Tibial artery (tissue), 4 donors: ENCODE measurements at places on chromosomes 3 and 15.

- H3K27ac ChIP-seq: no peak overlapping the region
- DNase-seq: peak; percentile 89
- no peak overlapping the region for H3K4me3 ChIP-seq
- H3K27me3 ChIP-seq: no peaks in the 10 kb centered on the region
- no peaks in the 10 kb centered on the region for H3K36me3 ChIP-seq
Observed at GRCh38 chr15:40044717-40045571, 6.0 kb upstream of the SRP14 start.

- H3K4me1 ChIP-seq: peaks cover 14% of the 10 kb centered on the region
- H3K4me3 ChIP-seq: no peak overlapping the region
- H3K27ac ChIP-seq: no peak overlapping the region
- no peaks in the 10 kb centered on the region for H3K27me3 ChIP-seq
- DNase-seq: no peak
Observed at GRCh38 chr3:42736081-42736480, 33.5 kb upstream of the HHATL start.

DNA sequence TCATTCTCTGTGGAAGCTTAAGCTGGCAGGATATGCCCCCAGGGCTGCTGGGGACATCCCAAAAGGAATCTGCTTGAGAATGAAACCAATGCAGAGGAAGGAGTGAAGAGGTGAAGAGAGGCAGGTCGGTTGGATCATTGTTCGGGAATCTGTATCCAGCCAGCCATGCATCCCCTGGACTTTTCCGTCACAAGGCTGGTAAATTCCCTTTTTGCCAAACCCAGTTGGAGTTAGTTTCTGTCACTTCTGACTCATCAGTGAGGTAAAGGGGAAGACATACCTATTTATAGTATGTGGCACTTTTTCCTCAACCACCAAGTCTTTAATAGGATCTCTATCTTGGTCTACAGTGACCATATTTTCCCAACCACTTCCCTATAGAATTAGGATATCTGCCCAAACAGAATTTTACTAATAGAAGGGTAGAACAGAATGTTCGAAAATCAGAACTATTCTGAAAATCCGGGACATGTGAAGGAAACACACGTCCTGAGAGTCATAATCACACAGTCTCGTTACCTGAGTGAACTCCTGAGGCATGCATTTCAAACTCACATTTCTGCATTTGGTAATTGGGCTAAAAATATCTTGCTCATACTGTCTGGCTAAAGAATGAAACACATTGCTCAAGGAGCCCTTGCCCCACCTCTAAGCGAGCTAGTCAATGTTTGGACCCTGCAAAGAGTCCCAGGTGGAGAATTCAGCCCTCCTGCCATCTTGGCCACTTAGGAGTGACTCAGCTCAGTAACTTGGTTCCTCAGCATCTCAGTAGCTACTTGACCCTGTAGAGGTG is 289.7 kb upstream of the ADAMTS9 start:
- no peaks in the 10 kb centered on the region for H3K27me3 ChIP-seq
- no peak for DNase-seq
- H3K36me3 ChIP-seq: peaks cover 7% of the 10 kb centered on the region
- H3K4me3 ChIP-seq: no peak overlapping the region

DNA sequence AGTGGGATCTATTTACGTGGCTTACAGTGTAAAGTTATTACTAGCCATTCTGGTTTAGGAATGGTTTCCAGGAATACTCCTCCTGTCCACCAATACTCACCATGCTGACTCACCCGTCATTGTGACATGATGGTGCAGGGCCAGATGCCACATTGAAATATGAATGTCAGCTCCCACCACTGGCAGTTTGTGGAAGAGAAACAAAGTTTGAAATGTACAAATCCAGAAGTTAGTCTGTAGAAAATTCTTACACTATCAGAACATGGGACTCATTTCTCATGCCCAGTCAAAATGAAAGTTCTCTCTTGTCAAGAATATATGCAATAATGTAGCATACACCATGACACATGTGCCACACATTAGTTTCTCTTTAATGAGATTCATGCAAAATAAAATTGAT is 14.4 kb upstream of the TSPAN3 start:
- no peaks in the 10 kb centered on the region for H3K4me1 ChIP-seq

DNA sequence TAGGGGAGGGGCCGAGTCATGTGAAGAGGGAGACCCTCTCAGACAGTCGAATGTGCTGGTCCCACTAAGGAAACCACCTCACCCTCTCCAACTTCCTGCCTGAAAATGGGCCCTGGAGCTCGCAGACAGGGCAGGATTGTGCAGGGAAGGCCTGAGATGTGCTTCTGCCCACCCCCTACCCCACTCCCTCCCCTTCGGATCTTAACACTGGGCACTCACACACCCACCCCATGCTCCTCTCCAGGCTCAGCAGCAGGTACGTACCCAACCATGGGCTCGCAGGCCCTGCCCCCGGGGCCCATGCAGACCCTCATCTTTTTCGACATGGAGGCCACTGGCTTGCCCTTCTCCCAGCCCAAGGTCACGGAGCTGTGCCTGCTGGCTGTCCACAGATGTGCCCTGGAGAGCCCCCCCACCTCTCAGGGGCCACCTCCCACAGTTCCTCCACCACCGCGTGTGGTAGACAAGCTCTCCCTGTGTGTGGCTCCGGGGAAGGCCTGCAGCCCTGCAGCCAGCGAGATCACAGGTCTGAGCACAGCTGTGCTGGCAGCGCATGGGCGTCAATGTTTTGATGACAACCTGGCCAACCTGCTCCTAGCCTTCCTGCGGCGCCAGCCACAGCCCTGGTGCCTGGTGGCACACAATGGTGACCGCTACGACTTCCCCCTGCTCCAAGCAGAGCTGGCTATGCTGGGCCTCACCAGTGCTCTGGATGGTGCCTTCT is 20.0 kb downstream of the ATRIP start:
- peaks cover 60% of the 10 kb centered on the region for H3K4me1 ChIP-seq
- H3K36me3 ChIP-seq: peaks cover 39% of the 10 kb centered on the region
- no peak for DNase-seq
- H3K4me3 ChIP-seq: peak overlapping the region; percentile 64
- peak overlapping the region; percentile 93 for H3K27ac ChIP-seq
- no peaks in the 10 kb centered on the region for H3K27me3 ChIP-seq

- no peaks in the 10 kb centered on the region for H3K36me3 ChIP-seq
- H3K27ac ChIP-seq: peak overlapping the region; percentile 55
- no peaks in the 10 kb centered on the region for H3K27me3 ChIP-seq
- peaks cover 13% of the 10 kb centered on the region for H3K4me1 ChIP-seq
- DNase-seq: peak; percentile 86
- peak overlapping the region; percentile 67 for H3K4me3 ChIP-seq
Observed at GRCh38 chr3:57078344-57078634, 17.8 kb downstream of the SPATA12 start.

- no peaks in the 10 kb centered on the region for H3K27me3 ChIP-seq
- DNase-seq: no peak
- no peak overlapping the region for H3K27ac ChIP-seq
Observed at GRCh38 chr15:49323207-49323606, 99.8 kb upstream of the FGF7 start.

DNA sequence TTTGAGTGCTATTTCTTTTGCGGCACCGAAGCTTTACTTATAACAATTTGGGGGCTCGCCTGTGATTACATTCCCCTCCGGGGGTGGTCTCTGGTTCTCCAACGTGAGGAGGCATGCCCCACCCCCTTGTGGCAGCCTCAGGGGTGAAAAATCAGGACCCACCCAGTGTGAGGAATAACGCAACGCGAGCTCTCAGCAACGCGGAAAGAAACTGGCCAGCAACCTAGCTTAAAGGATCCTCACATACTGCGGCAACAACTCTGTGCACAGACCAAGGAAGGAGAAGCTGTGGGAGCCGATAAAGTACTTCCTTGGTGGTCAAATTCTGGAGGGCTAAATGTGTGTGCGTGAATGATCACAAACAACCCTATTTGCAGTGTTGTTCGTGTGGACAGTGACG is 5.8 kb downstream of the IQCF1 start:
- no peak for DNase-seq
- no peaks in the 10 kb centered on the region for H3K27me3 ChIP-seq
- no peak overlapping the region for H3K27ac ChIP-seq

DNA sequence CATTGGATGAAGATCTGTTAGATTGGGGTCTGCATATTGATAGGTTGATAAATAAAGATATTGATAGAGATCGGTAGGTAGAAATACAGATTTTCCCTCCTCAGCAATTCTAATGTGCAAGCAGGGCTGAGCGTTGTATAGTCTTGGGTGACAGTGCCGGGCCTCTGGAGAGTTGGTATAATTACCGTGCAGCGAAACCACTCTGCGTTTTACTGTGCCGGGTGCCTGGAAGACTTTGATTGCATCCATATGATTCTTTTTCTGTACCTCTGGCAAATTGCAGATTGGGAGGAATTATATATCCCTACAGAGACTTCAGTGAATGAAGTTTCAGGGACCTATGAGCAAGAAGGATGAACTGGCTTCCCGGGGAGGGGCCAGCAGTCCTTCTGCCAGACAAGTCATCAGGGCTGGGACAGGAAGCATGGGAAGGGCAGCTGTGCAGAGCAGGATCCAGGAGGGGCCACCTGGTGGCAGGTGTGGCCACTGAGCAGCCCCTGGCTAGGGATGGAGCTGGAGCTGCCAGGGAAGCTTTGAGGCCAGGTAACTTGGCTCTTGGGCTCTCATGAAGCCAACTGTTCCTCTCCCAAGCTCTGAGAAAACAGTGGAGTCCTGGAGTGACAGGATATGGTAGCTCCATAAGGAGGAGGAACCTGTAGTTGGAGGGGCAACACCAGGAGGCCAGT is 132.5 kb downstream of the APBA2 start:
- no peaks in the 10 kb centered on the region for H3K36me3 ChIP-seq
- H3K4me3 ChIP-seq: no peak overlapping the region
- DNase-seq: no peak

DNA sequence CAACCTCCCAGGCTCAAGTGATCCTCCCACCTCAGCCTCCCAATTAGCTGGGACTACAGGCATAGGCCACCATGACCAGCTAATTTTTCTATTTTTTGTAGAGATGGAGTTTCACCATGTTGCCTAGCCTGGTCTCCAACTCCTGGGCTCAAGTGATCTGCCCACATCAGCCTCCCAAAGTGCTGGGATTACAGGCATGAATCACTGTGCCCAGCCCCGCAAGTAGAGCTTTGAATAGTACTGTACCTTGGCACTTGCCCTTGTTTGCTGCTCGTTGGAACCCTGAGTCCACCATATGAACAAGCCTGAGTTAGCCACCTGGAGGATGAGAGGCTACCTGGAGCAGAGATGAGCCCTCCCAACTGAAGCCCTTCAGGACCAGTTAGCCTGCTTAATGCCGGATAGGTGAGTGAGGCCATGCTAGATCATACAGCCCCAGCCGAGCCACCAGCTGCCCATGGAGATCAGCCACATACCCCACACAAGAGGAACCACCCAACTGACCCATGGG is 267.9 kb downstream of the SHQ1 start:
- H3K27me3 ChIP-seq: no peaks in the 10 kb centered on the region
- H3K4me1 ChIP-seq: no peaks in the 10 kb centered on the region
- no peak overlapping the region for H3K4me3 ChIP-seq

- H3K4me1 ChIP-seq: no peaks in the 10 kb centered on the region
- no peak for DNase-seq
- no peaks in the 10 kb centered on the region for H3K36me3 ChIP-seq
- no peak overlapping the region for H3K27ac ChIP-seq
Observed at GRCh38 chr3:1381647-1382036, 288.8 kb downstream of the CNTN6 start.

GRCh38 chr3:123743121-123743520 is 141.0 kb downstream of the MYLK start:
- H3K4me1 ChIP-seq: no peaks in the 10 kb centered on the region
- no peak overlapping the region for H3K4me3 ChIP-seq
- DNase-seq: no peak
- H3K36me3 ChIP-seq: peaks cover 15% of the 10 kb centered on the region
- H3K27ac ChIP-seq: no peak overlapping the region

DNA sequence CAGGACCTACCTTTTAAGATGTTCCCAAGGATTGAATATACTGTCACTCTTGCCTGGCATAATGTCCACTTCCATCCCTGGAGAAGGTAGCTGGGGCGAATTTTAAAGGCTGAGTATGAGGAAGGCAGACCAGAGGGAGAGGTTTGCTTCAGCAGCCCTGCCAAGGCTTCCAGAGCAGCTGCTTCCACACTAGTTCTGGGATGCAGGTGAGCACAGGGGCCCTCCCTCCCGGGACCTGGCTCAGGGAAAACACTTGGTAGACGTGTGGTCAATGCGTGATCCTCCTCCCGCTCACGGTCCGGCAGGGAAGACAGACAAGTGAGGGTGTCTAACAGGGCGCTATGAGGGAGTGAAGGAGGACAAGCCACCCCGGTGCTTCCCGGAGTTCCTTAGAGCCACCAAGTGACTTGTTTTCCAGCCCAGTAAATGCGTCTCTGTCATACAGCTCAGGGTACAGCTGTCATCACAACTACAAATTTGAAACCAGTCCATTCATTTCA is 327.6 kb downstream of the ARRDC4 start:
- H3K27ac ChIP-seq: no peak overlapping the region
- no peak overlapping the region for H3K4me3 ChIP-seq
- no peaks in the 10 kb centered on the region for H3K36me3 ChIP-seq
- no peak for DNase-seq

GRCh38 chr3:45026038-45026437 is at the start of gene CLEC3B:
Gene CLEC3B, plus strand, starts transcription at chr3:45026303. Its CDS starts 60 bp downstream, at chr3:45026363.
- H3K4me1 ChIP-seq: no peaks in the 10 kb centered on the region
- no peaks in the 10 kb centered on the region for H3K27me3 ChIP-seq
- H3K27ac ChIP-seq: peak within 1 kb of the TSS; percentile 75
- peak within 1 kb of the TSS; percentile 40 for H3K4me3 ChIP-seq
- peaks cover 4% of the 10 kb centered on the region for H3K36me3 ChIP-seq

- no peaks in the 10 kb centered on the region for H3K27me3 ChIP-seq
- H3K36me3 ChIP-seq: no peaks in the 10 kb centered on the region
- H3K4me3 ChIP-seq: no peak overlapping the region
- H3K4me1 ChIP-seq: no peaks in the 10 kb centered on the region
- no peak for DNase-seq
Observed at GRCh38 chr15:61499376-61499775, 270.3 kb upstream of the RORA start.

- no peaks in the 10 kb centered on the region for H3K36me3 ChIP-seq
- no peaks in the 10 kb centered on the region for H3K27me3 ChIP-seq
- no peak overlapping the region for H3K4me3 ChIP-seq
- DNase-seq: no peak
- no peak overlapping the region for H3K27ac ChIP-seq
- no peaks in the 10 kb centered on the region for H3K4me1 ChIP-seq
Observed at GRCh38 chr3:115698851-115699591, 75.7 kb downstream of the GAP43 start.

DNA sequence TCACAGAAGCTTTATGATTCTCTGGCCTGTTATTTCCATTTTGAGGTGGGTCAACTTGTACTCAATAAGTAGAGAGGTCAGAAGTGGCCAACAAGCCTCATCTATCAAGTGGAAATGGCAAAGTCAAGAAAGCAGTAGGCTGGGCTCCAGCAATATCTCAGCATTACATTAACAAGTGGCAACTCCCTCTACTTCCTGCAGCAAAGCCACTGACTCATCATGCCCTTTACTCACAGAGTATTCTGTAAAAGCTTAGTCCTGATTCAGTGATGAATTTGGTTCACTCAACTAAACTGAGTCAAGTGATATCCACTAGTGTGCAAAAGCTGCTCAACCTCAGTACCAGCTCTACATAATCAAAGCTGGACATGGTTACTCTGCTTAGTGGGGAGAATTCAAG is 954.6 kb downstream of the EPHA3 start:
- no peak for DNase-seq
- no peak overlapping the region for H3K27ac ChIP-seq
- H3K4me1 ChIP-seq: peaks cover 6% of the 10 kb centered on the region
- no peaks in the 10 kb centered on the region for H3K36me3 ChIP-seq

- no peak for DNase-seq
- no peaks in the 10 kb centered on the region for H3K27me3 ChIP-seq
- H3K4me1 ChIP-seq: peaks cover 29% of the 10 kb centered on the region
Observed at GRCh38 chr3:197709135-197709534, 27.6 kb downstream of the RUBCN start.
